ENCODE measurements at places on chromosomes 2 and 18.

- DNase-seq, result no peak
These were observed 16.7 kb downstream of the WIPF1 start for GRCh38 chr2:174580951-174581350.

- no peak for DNase-seq
These were observed 28.4 kb downstream of the ACYP2 start for GRCh38 chr2:54143780-54144179.

- no peak for DNase-seq
These were observed 81.2 kb upstream of the SNTG2 start for GRCh38 chr2:869357-869871.

GRCh38 chr2:6905668-6906067, 11.5 kb upstream of the RNF144A start:
- DNase-seq, result no peak

GRCh38 chr2:114488841-114489530, 46.5 kb downstream of the DPP10 start:
- DNase-seq, result no peak

DNA sequence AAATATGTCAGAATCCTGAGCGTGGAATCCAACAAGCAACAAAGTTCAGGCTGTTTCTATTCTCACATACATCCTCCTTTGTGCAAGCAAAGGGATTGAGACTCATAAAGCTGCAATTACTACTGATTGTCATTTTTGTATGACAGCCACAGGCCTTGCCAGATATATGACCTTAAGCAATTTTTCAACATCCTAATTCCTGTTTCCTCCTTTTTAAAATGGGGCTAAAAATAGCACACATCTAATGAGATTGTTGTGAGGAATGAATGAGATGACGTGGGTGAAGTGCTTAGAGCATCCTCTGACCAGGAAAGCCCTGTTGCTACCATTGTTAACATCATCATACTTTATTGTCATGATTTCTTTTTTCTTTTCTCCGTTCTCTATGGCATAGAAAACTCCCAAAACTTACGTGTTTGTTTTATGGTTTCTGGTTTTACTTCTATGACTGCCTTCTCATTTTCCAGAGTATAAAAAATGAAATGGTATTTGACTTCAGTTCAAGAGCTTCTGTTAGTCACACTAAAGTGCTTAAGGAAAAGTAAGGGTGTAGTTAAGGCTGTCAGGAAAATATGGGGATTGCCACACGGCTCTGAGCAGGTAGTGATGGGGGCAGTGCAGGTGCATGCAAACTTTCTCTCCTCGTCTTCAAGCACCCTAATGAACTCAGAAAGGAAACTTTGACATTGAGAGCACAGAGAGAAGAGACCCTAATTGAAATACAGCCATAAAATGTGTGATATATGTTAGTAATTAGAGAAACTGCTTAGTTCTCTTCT, 590.6 kb upstream of the NETO1 start:
- DNase-seq, result no peak

DNA sequence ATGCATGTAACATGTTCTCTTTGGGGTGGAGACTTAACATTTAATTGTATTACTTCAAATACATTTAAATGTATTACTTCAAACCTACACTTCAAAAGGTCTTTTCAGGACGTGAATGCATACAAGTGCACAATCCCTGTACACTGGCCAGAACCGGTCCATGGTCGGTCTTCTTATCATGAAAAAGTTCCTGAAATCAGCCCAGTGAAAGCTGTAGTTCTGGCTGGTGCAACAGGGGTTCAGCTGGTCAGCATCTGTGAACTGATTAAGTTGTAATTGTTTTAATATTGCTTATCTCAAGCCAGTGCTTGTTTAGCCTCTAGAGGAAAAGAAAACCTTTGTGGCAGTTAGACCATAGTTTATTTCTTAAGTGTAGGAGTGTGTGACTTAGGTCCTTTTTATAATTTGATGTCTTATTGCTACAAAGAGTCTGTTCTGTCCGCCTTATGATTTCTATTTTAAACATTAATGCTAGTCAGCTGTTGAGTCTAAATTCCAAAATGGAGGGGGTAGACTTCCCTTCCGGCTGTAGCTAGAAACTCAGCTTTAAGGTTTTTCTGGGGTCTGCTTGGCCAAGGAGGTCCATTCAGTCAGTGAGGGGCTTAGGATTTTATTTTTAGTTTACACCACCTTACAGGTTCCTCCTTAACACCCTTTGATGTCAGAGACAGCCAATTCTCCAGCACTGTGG, 768 bp upstream of the CYBRD1 start:
- no peak for DNase-seq

DNA sequence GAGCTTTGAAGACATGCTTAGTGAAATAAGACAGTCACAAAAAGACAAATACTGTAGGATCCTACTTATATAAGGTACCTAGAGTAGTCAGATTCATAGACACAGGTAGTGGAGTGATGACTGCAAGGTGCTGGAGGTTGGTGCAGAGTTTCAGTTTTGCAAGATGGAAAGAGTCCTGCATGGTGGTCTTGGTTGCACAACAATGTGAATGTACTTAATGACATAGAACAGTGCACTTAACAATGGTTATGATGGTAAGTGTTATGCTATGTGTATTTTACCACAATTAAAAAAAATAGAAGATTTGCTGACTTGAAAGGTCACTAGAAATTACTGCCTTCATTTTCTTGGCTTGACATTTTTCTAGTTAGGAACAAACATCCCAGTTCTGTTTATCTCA, 9.5 kb downstream of the CERS6 start:
- no peak for DNase-seq

Measured in NCI-H187 (cell line).